HAP-1 (cell line): ENCODE measurements at places on chromosomes 6 and 20.

DNA sequence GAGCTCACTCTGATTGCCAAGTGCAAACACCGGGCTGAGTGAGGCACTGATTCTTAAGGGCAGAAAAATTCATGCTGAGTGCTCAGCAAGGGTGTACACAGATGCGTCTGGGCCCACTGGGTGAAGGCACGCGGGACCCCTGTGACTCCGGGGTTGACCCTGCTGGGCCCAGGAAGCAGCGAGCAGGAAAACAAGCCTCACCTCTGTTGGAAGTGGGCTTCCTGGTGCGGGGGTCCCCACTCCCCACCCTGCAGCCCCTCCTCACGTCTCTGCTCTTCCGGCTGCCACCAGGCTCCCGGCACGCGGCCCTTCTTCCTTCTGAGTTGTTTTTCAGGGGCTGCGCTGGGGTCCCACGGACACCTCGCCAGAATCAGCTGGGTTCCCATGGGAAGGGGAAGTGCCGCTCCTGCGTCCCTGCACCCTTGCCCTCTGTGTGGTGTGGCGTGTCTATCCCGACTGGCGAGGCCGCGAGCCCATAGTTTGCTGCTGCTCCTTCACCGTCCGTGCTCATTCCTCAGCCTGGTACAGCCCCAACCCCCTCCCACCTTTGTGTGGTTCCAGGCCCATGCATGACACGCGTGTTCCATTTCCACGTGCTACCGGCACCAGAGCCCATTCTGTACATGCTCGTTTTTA is 80.6 kb upstream of the BHLHE23 start:
- no peak for DNase-seq

DNA sequence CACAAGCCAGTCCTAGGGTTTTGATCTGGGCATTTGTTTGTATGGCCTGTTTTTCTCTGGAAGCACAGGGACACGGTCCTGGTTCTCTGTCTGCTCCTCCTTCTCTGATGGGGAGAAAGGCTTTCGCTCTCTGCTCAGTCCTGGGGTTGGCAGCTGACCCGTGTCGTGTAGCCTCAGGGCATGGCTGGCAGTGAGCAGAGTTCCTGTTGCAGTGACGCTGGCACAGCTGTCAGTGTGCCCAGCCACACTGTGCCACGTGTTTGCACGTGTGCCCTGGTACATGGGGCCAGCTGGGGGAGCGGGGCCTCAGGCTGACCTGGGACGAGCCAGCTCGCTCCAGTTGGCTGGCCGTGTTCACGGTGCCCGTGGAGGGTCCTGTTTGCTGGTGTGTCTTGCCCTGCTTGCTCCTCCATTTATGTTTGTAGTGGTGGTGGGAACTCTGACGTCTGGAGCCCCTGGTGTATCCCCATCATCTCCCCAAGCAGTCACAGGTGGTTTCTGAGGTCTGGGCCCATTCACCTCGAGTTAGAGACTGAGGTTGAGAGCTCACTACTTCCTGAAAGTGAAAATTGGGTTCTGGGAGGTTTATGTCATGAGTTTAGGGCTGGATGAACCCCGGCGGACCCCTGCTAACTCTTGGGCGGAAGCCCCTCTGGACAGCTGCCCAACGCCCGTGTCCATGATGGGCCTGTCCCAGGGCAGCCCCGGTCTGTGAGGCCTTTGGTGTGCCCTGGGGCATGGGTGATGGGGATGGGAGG is 10.2 kb upstream of the DNAJC5 start:
- DNase-seq: no peak

- DNase-seq: no peak
These were observed 48.0 kb downstream of the ARMC2 start for GRCh38 chr6:108896111-108896661.

DNA sequence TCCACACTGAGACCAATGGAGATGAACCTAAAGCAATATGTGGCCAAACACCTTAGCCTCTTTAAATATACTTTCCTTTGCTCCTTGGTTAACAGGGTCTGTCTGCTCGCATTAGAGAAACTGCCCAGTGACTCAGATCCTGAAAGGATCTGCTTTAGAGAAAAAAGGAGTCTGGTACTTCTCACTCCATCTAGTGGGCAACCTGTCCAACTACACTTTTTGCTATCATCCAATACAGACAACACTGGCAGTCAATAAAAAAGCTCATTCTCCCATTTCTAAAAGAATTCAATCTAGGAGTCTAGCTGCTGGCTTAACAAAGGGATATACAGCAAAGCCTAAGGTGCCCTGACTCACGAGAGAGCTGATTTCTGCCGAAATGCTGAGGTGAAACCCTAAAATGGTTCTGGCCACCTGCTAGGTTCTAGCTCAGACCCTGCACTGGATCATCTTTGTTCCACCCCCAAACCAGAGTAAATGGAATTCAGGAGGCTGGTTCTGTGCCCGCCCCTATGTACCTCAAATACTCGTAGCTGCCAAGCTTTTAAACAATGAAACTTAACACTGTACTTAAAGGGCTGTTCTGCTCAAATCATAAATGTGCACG is 11.5 kb downstream of the GNL1 start:
- DNase-seq: no peak

DNA sequence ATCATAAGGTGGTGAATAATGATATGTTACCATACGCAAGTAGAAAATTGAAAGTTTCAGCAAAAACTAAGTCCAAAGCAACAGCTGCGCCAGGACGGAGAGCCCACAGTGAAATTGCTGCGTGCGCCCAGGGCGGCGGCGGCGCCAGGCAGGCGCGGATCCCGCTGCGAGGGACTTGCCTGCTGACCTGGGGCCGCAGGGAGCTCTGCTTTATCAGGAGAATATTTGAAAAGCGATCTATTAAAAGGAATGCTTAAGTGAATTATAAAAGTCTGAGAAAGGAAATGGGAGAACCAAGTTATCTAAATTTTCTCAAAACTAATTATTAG is 85.4 kb downstream of the THBS2 start:
- no peak for DNase-seq

DNA sequence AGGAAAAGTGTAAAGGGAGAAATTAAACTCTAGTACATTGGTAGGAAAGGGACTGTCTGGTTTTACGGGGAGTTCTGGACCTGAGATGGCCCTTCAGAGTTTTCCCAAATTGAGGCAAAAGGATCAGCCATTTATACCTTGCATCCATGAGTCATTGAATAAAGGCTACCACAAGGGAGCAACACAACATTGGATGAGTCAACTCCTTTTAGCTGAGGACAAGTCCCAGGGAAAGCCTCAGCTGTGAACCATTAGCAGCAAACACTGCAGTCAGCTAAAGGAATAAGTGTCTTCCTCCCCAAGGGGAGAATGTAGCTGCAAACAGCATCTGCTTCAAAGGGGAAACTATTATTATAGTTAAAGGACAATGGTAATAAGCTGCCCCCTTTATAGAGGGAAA is 468.7 kb upstream of the ID4 start:
- DNase-seq: no peak

DNA sequence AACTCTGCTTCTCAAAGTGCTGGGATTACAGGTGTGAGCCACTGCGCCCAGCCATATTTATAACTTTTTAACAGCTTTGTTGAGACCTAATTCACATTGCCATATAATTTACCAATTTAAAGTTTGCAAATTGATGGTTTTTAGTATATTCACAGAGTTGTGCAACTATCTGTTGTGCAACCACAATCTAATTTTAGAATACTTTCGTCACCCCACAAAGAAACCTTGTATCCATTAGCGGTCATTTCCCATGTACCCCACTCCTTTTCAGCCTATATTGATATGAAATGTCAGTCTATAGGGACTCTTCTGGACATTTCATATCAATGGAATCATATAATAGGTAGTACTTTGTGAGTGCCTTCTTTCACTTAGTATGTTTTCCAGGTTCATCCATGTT is 55.8 kb downstream of the FOXO3 start:
- no peak for DNase-seq

- DNase-seq: no peak
These were observed 12.4 kb upstream of the CPNE5 start for GRCh38 chr6:36851626-36852025.

GRCh38 chr6:47519279-47519678 is 41.7 kb downstream of the CD2AP start:
- no peak for DNase-seq

DNA sequence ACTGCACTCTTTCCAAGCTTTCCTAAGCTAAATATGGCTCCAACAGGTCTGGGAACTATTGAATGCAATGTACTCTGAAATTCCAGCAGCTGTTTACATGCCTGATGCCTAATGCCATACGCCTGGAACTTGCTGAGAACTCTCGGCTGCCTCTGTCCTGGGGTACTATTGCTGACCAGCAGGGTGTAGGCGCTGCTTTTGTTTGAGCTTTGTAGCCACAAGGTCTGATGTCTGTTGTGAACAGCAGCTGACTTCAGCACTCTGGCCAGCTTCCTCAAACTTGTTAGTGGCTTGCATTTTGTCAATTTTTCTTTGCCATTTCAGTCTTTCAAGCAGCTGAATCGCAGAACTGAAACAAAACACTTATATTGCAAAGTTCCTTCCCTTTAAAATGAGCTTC is 26.7 kb downstream of the SAYSD1 start:
- DNase-seq: peak; percentile 51

- DNase-seq: peak; percentile 93
These were observed at the start of gene IGF2R for GRCh38 chr6:159968295-159969203. TSS of gene IGF2R (plus strand) at chr6:159969082. CDS start at chr6:159969247, 165 bp downstream.
